Mesenchymal stem cell (in vitro differentiated cells and primary cell): ENCODE measurements at places on chromosomes 5 and 9.

DNA sequence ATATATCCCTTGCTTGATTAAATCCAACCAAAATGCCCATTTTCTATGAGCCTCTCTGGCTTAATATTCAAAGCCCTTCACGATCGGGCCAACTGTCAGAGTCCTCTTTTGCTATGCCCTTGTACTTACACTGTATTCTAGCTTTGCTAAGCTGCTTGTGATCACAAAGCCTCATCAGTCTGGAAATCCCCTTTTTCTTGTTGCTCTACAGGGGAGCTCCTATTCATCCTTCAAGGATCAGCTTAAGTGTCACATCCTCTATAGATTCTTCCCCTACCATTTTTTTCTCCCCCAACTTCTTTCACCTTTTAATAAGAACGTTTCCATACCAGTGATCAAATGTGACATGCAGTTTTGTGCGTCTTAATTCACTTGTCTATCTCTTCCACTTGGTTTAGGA, 450.4 kb upstream of the CHD1 start:
- DNase-seq: no peak

- DNase-seq: no peak
Measured at GRCh38 chr5:10315201-10315600, 7.5 kb upstream of the CMBL start.

DNA sequence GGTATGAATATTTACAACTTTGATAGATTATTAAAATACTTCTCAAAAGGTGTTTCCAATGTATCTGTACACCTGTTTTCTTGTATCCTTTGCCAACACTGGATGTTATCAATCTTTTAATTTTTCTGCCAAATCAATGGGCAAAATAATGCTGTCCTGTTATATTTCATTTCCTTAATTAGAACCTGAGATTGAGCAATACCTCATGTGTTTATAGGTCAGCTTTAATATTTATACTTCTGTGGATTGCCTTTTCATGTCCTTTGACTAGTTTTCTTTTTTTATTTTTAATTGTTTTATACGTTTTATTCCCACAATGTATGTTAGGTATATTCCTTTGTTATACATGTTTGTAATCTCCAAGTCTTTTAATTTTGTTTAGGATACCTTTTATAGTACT, 77.6 kb downstream of the JAK2 start:
- DNase-seq: no peak

DNA sequence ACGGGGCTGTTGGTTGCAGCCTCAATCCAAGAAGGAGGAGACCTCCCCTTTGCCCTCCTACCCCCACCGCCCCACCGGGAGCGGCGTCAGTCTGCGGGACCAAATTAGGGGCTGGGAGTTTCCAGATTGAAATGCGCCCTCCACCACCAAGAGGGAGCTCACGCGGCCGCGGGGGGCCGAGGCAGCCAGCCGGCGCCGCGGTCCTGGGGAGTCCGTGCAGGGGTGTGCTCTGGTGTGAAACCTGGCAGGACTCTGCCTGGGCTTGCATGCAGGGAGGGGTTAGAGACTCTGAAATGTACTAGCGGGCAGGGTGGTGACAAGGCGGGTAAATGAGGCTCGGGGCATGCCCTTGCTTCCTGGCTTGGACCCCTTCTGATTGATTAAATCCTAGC, 989 bp upstream of the FBN2 start:
- DNase-seq: peak; percentile 43

- DNase-seq: no peak
Measured at GRCh38 chr9:85055506-85056202, 386.1 kb downstream of the NTRK2 start.

- no peak for DNase-seq
Measured at GRCh38 chr9:70261131-70261870, 2.5 kb downstream of the SMC5 start.

GRCh38 chr9:34992376-34992951, 2.9 kb downstream of the DNAJB5 start:
- DNase-seq: peak; percentile 95

DNA sequence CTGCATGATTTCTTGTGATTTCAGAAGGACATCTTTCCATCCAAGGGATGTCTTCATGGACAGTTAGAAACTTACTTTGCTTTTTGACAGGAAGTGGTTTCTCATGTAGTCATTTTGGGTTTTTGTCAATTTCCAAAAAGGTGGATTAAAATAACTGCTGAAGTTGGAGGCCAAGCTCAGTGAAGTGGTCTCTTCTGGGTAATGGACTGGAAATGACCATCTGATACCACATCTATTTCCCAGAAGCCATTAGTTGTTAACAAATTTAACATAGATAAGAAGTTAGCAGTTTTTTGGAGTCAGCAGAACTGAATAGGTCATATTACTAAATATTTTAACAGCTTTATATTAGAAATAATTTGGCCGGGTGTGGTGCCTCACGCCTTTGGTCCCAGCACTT, 86.2 kb upstream of the MYO10 start:
- DNase-seq: peak; percentile 53

DNA sequence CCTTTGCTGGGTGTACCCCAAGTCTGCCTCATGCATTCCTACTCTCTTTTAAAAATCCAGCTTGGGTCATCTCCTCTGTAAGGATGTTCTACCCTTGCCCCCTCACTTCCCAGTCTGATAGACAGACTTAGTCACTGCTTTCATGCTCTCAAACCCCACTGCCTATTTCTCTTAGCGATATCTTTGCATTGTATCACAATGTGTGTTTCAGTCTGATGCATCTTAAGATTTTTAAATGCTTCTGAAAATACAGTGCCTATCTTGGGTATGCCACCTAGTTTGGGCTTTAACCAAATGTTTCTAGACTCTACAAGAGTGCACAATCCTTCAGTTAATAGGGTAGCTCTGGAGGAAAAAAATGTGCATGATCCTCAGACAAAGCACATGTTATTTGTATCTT, 97.8 kb downstream of the SNX18 start:
- DNase-seq: no peak
